ENCODE measurements at places on chromosomes 2 and 18.

GRCh38 chr18:75256376-75256775 is 45.8 kb downstream of the TSHZ1 start:
- DNase-seq, result no peak

GRCh38 chr2:220835583-220835982 is 736.5 kb downstream of the EPHA4 start:
- DNase-seq, result peak; percentile 2

GRCh38 chr2:74205596-74205995 is 7.2 kb downstream of the MTHFD2 start:
- no peak for DNase-seq

DNA sequence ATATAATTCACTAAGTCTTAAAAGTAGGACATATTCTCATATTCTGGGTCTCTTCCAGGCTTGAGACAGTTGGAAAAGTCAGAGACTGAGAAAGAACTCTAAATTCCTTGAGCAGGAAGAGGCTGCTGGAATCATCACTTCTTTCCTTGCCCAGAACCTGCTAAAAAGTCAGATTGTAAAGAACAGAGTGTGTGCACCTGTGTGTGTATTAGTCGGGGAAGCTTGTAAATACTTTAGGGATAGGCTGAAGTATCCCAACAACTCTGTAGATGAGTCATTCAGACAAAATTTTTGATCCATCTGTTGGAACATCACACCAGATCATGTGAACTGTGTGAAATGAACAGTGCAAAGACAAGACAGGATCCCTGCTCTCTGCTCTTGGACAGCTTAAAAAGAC is 16.1 kb downstream of the GAREM1 start:
- no peak for DNase-seq

DNA sequence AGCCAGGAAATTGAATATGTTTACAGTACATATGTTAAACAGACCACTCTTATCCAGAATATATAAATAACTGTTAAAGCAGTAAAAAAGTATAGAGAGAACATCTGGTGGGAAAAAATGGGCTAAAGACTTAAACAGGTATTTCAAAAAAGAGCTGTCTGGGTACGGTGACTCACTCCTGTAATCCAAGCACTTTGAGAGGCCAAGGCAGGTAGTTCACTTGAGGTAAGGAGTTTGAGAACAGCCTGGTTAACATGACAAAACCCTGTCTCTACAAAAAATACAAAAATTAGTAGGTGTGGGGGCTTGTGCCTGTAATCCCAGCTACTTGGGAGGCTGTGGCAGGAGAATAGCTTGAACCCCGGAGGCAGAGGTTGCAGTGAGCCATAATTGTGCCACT is 171.4 kb upstream of the FSIP2 start:
- no peak for DNase-seq

- no peak for DNase-seq
Measured at GRCh38 chr2:39666491-39667101, 879 bp downstream of the TMEM178A start.

DNA sequence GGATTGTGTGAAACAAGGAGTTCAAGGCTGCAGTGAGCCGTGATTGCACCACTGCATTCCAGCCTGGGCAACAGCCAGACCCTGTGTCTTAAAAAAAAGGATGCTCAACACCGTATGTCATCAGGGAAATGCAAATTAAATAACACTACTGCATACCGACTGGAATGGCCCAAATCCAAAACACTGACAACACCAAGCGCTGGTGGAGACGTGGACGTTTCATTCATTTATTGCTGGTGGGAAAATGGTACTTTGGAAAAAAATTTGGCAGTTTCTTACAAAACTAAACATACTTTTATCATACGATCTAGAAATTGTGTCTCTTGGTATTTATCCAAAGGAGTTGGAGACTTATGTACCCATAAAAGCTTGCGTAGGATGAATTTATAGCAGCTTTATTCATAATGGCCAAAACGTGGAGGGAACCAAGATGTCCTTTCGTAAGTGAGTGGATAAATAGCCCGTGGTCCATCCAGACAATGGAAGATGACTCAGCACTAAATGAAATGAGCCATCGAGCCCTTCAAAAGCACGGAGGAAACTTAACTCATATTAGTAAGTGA is 24.2 kb downstream of the NEU4 start:
- no peak for DNase-seq

DNA sequence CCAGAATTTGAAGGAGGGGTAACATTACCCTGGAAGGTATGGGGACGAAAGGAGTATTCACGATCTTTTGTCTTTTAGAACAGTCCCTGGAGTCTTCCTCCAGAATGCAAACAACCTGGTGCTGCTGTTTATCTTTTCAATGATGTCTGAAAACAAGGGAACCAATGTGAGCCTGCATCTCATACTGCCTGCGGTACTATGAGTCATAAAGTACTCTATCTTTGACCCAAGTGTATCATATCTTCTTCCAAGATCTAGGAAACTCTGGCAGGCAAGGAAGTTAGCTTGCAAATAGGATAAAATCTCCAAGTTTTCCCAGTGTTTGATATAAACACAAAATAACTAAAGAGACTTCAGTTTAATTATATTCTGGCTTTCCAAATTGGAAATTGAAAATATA is 968.5 kb downstream of the LRP1B start:
- DNase-seq, result no peak

GRCh38 chr2:9970200-9971044 is 18.9 kb downstream of the GRHL1 start:
- no peak for DNase-seq

GRCh38 chr2:37849911-37850310 is 75.2 kb upstream of the RMDN2 start:
- DNase-seq, result no peak

- no peak for DNase-seq
Measured at GRCh38 chr2:226515344-226516055, 284.1 kb downstream of the IRS1 start.

GRCh38 chr2:120477831-120478481 is 132.0 kb downstream of the INHBB start:
- no peak for DNase-seq

- no peak for DNase-seq
Measured at GRCh38 chr2:232485757-232486557, 1.7 kb downstream of the ECEL1 start.

DNA sequence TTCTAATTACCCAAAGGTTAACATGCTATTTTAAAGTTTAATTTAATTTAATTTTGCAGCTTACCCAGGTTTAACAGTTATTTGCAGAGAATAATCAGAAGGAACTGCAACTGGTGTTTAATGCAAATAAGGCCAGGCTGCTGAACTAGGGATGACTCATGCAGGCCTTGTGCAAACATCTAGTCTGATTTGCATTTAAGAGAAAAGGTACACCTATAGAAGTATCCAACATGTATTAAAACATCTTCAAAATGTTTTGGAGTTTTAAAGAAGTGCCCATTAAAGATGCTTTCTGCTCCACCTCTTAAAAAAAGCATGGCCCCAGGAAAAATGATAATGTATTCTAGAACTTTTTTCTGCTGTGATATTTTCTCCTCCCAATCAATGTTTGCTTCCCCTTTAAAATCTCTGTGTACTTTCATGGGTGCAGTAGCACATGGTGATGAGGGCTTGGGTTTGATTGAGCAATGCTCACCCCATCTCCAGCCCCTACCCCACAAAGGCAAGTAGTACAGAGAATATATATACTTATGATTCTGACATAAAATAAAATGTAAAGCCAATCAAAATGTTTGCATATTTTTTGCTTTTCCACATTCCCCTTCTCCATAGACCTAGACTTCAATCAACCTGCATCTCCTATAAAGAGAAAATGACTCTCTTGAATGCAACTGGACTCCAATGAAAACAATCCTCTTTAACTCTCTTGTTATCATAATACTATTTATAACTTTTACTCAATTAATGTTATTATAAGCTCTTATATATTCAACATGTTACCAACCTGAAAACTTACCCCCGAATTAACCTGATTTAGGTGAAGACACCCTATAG is 54.1 kb downstream of the ATP8B1 start:
- DNase-seq, result no peak

DNA sequence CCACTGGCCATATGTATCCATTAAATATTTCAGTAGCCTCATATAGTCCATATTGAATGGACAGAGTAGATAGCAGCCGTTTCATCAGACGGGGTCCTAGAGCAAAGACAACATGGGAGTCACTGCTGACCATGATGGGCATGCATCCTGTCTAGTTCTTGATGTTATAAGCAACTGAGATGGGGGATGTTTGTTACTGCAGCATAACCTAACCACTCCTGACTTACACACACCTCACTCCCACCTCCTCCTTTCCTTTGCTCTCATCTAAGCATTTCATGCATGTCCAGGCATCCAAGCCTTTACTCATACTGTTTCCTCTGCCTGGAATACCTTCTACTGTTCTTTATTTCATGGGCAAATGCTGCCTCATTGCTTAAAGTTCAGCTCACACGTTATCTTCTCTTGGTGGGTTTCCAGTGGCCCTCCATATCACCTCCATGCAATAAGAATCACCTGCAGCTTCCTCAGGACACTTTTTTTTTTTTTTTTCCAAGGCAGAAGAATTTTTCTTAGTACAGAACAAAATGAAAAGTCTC is 87.8 kb downstream of the DDX1 start:
- DNase-seq, result no peak

DNA sequence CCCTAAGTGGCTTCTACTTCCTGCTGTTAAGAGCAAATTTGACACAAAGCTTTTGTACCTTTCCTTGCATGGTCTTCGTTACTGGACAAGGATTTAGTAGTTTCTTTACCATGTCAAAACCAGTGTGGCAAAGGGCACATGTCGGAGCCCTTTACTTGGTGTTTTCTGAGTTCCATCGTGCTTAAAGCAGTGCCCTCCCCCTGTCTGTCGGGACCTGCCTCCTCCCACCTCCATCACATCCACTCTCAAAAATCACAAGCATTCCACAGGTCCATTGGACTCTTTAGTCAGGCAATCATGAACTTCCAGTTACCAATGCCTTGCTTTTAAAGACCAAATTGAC is 763 bp downstream of the CCDC141 start:
- no peak for DNase-seq

GRCh38 chr2:27049422-27050280 is 1.8 kb upstream of the AGBL5 start:
- DNase-seq, result peak; percentile 53

GRCh38 chr2:196233805-196234475 is 62.6 kb upstream of the STK17B start:
- DNase-seq, result no peak

- no peak for DNase-seq
Measured at GRCh38 chr18:68796936-68797690, 767 bp upstream of the CCDC102B start.

GRCh38 chr18:26421931-26422330 is 126.4 kb downstream of the KCTD1 start:
- DNase-seq, result no peak

DNA sequence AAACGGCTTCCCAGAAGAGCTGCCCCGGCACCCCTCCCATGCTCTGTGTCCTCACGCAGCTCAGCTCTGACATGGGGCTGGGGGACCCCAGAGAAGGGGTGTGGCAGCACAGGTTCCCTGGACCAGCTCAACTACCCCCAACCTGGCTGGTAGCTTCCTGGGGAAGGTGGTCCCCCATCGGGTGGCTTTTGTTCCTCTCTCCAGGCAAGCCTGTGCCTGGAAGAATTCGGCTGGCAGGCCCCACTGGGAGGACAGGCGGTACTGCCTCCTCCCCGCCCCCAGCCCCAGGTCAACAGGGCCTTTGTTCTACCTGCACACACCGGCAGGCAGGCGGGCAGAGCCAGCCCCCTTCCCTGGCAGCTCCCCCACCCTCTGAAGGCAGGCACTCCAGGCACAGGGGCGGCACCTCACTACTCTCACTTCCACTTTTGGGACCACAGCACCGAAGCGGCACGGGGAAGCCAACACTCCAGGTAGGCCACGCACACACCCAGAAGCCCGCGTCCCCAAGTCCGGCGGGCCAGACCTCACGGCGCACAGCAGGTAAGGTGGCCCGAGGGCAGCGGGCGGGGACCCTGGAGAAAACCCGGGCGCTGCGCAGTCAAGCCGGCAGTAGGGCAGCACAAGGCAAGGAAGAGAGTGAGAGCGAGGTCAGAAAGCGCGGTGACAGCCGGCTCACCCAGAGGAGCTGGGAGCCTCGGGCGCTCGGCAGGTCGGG is 1.3 kb downstream of the HS6ST1 start:
- no peak for DNase-seq

GRCh38 chr2:67259556-67260342 is 137.4 kb upstream of the ETAA1 start:
- DNase-seq, result peak; percentile 8

- DNase-seq, result no peak
Measured at GRCh38 chr2:238655974-238656722, 191.7 kb upstream of the TWIST2 start.

DNA sequence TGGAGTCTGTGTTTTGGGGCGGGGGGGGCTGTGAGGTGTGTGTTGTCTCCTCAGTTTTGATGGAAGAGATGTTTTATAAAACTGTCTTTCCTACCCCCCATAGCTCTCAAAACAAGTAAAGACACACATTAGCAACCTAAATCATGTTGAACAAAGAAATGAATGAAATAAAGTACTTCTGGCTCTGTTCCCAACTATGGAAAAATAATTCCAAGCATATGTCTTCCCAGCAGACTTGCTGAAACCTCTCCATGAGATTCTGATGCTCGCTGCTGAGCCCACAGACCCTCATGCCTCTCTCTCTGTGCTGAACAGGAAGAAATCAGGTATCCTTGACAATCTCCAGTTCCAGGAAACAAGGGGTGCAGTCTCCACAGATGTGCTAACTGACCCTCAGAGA is 226.7 kb upstream of the KLHL29 start:
- no peak for DNase-seq

- DNase-seq, result no peak
Measured at GRCh38 chr2:118464546-118465265, 376.4 kb downstream of the INSIG2 start.

GRCh38 chr2:236968101-236968879 is 117.4 kb upstream of the COPS8 start:
- DNase-seq, result no peak

DNA sequence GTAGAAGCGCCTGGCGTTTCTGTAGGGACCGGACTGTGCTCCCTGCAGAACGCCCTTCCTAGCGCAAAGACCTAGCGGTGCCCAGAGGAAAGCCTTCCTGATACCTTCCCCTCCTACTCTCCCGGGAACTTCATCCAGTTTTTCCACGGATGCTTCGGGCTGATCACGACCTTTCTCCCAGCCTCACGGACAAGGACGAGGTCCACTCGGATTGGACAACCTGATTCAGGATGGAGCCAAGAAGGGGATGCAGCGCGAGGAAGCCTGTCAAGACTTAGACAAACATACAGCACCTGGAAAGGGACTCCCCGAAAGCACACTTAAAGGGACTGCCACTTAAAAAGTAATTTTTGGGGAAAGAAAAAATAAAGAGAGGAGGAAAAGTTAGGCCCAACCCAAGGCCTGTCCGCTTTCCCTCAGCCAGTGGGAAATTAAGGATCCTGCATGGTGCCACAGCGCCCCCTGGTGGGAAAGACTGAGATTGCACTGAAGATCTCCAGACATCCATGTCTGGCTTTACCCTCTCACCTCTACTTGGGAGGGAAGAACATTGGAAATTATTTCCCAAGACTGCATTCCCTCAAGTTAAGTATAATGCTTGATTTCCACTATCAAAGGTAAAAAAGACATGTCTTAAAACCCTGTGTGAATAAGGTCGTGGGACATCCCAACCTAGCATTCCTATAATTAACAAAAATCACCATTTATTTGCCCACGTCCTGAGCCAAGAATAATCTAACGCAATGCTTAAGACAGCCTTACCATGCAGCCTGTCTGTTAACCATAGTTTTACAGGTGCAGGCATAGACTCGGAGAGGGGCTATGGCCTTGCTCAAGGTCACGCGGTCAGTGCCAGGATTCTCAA is 13.4 kb upstream of the COPS8 start:
- peak; percentile 56 for DNase-seq

All from H54 (cell line).